Karpas-422 (cell line): ENCODE measurements at places on chromosomes 12 and 14. TPM values are rescaled to one million over a fixed set of nuclear protein-coding genes. Genes with fewer than 3 reads are reported as not detected.

OVCH1 gene
- total RNA-seq = not detected in 2 replicates

RPL10L gene
- total RNA-seq = not detected in 2 replicates

CABP1 gene
- not detected in 2 replicates for total RNA-seq

SDSL gene
- total RNA-seq = not detected in 2 replicates

TAS2R9 gene
- 0.19 TPM in 1 of 2 replicates, not detected in the other for total RNA-seq

- DNase-seq = no peak
These were observed 6.4 kb upstream of the HOXC11 start for GRCh38 chr12:53966385-53967133.

GRCh38 chr12:53868511-53868986 lies 70.1 kb upstream of the HOXC13 start:
- DNase-seq = no peak

- no peak for DNase-seq
These were observed 4.7 kb downstream of the TTC8 start for GRCh38 chr14:88829188-88829587.
